ENCODE measurements at places on chromosomes 1 and 21.

DNA sequence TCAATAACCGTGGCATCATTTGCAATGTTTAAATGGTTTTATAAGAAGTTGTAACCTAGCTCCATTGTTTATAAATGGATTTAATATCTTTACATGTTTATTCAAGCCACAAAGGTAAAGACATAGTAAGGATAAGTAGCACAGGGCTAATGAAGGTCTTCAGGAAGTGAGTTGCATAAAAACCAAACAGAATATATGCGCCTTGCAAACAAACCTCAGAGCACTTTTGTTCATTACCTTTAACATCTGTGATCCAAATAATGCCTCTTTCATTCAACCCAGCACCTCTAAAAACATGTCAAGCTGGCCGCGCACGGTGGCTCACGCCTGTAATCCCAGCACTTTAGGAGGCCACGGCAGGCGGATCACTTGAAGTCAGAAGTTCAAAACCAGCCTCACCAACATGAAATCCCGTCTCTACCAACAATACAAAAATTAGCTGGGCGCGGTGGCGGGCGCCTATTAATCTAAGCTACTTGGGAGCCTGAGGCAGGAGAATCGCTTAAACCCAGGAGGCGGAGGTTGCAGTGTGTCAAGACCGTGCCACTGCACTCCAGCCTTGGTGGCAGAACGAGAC, 25.3 kb downstream of the BRINP3 start:
- DNase-seq: no peak

GRCh38 chr1:158285756-158286241, 3.9 kb upstream of the CD1C start:
- DNase-seq: no peak

GRCh38 chr1:51686450-51686849, 69.6 kb downstream of the OSBPL9 start:
- DNase-seq: no peak

- no peak for DNase-seq
Measured at GRCh38 chr1:164801791-164802502, 243.0 kb downstream of the PBX1 start.

GRCh38 chr1:229384822-229385221, 42.0 kb upstream of the CCSAP start:
- no peak for DNase-seq

GRCh38 chr1:72567521-72567920, 285.2 kb upstream of the NEGR1 start:
- DNase-seq: no peak

- DNase-seq: no peak
Measured at GRCh38 chr21:41011951-41012366, 156.0 kb upstream of the BACE2 start.

- DNase-seq: no peak
Measured at GRCh38 chr1:7456722-7457082, 314.4 kb upstream of the VAMP3 start.

- DNase-seq: no peak
Measured at GRCh38 chr1:12480748-12481362, 137.2 kb downstream of the DHRS3 start.

DNA sequence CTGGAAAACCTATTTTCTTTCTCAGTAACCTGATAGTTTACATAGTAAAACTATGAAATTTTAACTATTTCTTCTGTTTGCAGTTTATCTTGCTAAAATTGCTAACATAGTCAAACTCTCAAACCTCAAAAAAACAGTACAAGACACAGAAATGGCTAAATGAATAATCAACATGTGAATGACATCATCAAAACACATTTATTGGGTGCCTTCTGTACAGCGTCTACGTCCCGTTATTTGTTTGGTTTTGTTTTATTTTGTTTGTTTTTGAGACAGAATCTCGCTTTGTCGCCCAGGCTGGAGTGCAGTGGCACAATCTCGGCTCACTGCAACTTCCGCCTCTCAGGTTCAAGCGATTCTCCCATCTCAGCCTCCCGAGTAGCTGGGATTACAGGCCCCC, 11.2 kb downstream of the RBM34 start:
- no peak for DNase-seq

- no peak for DNase-seq
Measured at GRCh38 chr1:28871631-28872401, 42.6 kb upstream of the EPB41 start.

- no peak for DNase-seq
Measured at GRCh38 chr1:225469051-225469450, 41.2 kb upstream of the LBR start.

- DNase-seq: no peak
Measured at GRCh38 chr21:17613242-17613676, 558 bp upstream of the BTG3 start.

DNA sequence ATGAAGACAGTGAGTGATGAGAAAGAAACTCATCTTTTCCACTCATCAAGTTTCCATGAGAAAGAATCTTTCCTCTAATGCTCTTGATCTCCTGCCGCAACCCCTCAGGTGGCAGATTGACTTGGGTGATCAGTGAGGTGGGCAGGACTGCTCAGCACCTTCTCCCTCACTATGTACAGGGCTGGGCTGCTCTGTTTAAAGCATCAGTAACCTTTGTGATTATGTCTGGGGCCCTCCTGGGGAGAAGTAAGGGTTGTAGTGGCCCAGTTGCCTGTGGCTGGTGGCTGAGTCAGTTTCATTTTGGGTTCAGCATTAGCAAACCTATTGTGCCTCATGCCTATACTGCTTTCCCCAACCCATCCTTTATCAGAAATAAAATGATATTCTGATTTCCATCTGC, 366.0 kb downstream of the TTLL7 start:
- no peak for DNase-seq
